Effector CD4-positive, alpha-beta T cell (primary cell): ENCODE measurements at places on chromosomes 16 and 17.

GRCh38 chr17:41659427-41660212 lies 29.1 kb upstream of the EIF1 start:
- DNase-seq, result no peak

GRCh38 chr16:81493755-81494433 lies 49.3 kb downstream of the CMIP start:
- DNase-seq, result peak; percentile 27

GRCh38 chr17:49832840-49833599 lies 14.8 kb downstream of the TAC4 start:
- DNase-seq, result no peak

DNA sequence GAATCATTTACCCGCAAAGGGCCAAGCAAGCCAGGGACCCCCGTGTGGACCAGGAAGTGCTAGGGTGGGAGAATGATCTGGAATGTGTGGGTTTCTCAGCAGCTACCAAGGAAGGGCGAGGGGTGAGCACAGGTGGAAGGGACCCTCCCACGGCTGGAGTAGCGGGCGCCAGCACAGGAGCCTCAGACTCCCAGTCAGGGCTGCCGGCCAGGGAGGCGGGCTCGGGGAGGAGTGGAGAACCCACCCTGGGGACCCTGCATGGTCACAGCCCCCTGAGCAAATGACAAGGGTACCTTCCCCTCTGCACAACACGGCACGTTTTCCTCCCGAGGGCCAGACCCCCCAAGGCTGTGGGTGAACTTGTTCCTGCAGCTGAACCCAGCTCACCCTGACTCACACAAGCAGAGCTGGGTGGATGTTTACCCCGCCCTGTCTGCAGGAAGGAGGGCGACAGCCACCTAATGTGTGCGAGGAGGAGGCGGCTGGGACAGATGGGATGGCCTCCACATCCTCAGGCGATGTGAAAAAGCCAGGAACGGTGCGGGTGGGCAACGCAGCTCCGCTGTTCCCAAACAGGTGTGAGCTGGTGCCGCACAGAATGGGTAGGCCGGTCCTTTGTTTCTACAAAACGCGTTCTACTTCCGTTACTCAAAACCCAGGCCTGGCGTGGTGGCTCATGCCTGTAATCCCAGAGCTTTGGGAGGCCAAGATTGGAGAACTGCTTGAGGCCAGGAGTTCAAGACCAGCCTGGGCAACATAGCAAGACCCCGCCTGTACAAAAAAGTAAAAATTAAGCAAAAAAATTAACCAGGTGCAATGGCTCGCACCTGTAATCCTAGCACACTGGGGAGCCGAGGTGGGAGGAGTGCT lies 6.2 kb downstream of the ECI1 start:
- no peak for DNase-seq

GRCh38 chr16:67760206-67760955 lies 41.3 kb upstream of the GFOD2 start:
- no peak for DNase-seq

DNA sequence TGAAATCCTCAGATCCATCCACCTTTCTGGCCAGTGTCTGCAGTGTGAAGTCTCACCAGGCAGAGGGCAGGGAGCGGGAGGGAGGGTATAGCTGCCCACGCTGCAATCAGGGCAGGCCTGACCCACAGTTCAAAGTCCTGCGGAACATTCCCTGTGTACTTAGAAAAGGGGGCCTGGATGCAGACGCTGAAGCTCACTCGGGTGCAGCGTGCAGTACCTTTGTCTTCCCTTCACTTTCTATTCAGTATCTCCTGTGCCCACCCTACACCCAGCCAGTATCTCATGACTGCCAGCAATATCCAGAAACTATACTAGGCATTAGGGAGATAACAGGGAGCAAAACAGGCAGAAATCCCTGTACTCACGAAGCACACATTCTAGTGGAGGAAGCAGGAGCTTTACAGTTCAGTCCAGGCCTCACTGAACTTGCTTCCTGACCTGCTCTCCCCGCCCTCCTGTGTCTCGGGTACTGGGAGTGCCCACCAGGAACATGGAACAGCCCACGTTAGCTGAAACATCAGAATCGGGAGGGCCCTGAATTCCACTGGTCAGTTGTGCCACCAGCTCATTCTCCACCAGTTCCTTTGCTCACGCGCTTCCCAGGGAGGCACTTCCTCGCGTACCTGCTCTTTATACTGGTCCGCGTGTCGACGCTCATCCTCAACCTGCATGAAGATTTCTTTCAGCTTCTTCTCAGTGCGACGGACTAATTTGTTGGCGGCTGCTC lies 42.2 kb downstream of the NDEL1 start:
- no peak for DNase-seq

DNA sequence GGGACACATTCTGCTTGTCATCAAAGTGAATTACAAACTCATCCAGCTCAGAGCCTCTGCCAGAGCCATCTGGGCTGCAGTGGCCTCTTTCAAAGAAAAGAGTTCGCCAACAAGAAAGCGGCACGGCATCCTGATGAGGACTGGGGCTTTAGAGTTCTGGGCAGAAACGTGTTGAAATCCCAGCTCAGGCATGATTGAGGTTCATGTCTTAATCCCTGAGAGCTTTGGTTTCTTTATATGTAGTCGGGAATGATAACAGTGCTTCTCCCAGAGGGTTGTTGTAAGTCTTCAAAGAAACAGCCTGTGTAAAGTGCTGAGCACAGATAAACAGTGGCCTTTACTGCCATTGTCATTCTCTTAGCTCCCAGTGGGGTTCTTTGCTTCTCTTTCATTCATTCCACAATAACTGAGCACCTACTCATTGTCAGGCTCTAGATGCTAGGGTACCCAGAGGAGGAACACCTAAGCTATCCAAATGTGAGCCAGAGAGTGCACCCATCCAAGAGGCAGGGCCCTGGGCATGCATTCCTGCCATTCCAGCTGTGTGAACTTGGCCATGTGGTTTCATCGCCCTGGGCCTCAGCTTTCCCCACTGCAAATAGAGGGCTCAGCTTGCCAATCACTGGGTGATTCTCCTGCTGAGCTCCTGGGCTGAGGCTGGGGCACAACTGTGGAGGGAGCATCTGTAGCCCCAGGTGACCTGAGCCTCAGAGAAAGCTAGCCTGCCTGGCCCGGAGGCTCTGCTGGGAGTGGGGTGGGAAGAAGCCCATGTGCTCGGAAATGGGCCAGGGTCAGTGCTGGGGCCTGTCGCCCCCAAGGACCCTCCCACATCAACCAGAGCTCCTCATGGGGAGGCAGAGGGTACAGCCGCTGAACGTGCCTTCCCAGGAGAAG lies 38.3 kb upstream of the CRHR1 start:
- DNase-seq, result no peak

DNA sequence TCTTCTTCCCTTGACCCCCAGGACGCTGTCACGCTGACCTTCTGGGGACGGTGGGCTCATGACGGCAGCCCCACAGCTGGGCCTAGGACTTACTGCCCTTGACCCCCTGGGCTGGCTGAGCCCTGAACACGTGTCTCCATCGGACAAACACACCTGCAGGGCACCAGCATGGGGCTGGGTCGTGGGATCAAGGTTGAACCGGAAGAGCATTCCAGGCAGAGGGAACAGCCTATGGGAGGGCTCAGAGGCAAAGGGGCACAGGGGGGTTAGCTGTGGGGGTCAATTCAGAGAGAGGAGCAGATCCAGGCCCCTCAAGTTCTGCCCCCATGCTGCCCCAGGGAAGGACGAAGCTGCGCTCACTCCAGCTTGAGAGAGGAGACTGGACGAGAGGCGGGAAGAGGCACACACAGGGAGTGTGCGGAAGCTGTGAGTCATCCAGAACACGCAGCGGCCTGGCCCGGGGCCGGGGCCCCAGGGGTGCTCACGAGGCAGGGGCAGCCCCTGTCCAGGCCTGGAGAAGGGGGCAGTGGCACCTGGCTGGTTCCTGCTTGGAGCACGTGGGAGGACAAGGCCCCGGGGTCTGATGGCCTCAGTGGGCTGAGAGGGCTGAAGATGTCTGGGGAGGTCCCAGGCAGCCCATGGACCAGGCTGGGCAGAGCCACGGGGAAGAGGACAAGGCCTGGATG lies 9.9 kb downstream of the SSTR5 start:
- DNase-seq, result no peak

GRCh38 chr16:82160226-82160625 lies 9.8 kb downstream of the MPHOSPH6 start:
- DNase-seq, result no peak

- DNase-seq, result no peak
These were observed 530 bp downstream of the PCGF2 start for GRCh38 chr17:38747463-38748148.

- no peak for DNase-seq
These were observed 41.3 kb downstream of the GAS7 start for GRCh38 chr17:10156948-10157607.

GRCh38 chr16:7085776-7086175 lies 246.9 kb upstream of the RBFOX1 start:
- DNase-seq, result no peak

GRCh38 chr17:32285746-32286517 lies 20.3 kb downstream of the RHBDL3 start:
- no peak for DNase-seq

GRCh38 chr16:22912654-22913053 lies 98.7 kb downstream of the HS3ST2 start:
- DNase-seq, result no peak

DNA sequence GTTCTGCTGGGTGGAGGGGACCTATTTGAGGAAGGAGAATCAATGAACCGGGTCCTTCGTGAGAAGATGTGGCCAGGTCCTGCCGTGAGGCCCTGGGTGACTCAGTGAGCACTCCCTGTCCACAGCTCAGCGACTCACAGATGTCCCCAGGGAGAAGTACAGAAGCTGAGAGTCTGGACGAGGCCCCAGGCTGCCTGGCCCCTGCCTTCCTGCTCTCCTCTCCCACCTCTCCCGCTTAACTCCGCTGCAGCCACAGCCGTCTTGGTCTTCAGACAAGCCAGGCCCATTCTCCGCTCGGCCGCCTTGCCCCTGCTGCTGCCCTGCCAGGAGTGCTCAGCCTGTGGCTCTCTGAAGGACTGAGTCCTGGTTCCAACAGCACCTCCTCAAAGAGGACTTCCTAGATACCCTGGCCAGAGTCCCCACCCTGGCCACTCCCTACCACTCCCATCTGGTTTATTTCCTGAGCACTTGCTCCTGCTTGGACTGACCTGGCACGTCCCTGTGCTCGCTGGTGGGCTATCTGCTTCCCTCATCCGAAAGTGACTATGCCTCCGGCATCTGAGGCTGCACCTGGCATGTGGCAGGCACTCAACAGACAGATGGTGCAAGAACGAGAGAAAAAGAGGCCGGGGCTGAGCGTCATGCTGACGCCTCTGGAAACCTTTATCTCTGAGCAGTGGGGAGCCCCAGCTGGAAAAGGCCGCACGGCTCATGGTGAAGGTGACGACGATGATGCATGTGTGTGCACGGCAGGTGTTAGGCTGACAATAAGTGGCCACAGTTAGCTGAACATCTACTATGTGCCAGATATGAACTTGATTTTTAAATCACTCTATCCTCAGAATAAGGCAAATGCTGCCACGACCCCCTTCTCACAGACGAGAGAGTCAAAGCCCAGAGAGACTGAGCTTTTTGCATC lies 9.2 kb upstream of the TNFRSF13B start:
- DNase-seq, result no peak

DNA sequence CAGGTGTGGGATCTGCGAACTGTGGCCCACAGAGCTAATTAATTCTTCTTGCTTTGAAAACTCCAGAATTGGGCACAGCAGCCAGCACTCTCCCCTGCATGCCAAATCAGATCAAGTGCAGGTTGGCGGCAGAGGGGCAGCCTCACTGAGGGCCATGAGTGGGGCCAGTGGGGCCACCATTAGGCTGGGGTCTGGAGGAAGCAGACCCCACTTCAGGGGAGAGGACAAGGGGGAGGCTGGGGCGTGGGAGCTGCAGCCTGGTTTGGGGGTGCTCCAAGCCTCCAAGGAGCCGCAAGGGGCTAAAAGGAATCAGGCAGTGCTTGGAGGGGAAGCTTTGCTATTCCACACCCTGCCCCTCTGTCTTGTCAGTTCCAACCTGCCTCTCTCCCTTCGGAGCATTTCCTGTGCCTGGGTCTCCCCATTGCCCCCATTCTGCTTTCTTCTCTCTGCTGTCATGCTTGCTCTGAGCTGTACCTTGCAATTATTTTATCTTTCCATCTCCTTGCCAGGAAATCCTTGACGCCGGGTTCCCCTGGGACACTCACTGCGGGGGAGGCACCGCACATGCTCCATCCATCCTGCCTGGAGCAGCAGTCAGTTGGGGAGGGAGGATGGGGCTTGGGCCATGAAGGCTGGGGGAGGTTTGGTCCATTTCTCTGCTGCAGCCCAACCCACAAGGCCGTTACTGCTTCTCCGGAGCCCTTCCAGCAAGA lies 3.3 kb upstream of the ABCC3 start:
- no peak for DNase-seq

DNA sequence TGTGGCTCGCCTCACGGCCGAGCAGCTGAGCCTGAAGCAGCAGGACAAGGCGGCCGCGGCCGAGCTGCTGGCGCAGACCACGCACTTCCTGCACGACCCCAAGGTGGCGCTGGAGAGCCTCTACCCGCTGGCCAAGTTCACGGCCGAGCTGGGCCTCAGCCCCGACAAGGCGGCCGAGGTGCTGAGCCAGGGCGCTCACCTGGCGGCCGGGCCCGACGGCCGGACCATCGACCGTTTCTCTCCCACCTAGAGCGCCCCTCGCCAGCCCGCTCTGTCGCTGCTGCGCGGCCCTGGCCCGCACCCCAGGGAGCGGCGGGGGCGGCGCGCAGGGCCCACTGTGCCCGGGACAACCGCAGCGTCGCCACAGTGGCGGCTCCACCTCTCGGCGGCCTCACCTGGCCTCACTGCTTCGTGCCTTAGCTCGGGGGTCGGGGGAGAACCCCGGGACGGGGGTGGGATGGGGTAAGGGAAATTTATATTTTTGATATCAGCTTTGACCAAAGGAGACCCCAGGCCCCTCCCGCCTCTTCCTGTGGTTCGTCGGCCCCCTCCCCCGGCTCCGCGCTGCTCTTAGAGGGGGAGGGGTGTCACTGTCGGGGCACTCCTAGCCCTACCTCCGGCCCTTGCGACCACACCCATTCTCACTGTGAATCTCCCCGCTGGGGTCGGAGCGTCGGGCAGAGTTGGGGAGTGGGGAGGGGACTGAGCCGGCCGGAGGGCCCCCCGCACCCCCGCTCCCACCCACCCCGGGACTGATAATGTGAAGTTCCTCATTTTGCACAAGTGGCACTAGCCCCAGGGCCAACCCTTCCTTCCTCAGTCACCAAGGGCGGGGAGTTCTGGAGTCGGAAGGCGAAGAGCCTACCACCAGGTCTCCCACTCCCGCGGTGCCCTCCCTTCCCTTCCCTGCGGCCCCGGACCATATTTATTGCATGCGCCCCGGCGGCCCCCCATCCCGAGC lies 4.0 kb downstream of the HIC1 start:
- peak; percentile 52 for DNase-seq

GRCh38 chr17:74212209-74212912 lies 1.0 kb upstream of the TTYH2 start:
- no peak for DNase-seq

GRCh38 chr17:72501404-72502370 lies 380.9 kb downstream of the SOX9 start:
- no peak for DNase-seq

GRCh38 chr16:4411684-4412083 lies 4.7 kb downstream of the CORO7 start:
- no peak for DNase-seq

GRCh38 chr16:82862057-82862456 lies 235.3 kb downstream of the CDH13 start:
- no peak for DNase-seq

- no peak for DNase-seq
These were observed 18.2 kb downstream of the LASP1NB start for GRCh38 chr17:38943607-38944006.

GRCh38 chr17:57456622-57457021 lies 200.3 kb downstream of the MSI2 start:
- DNase-seq, result no peak
